ENCODE measurements at places on chromosomes 5 and 9.

DNA sequence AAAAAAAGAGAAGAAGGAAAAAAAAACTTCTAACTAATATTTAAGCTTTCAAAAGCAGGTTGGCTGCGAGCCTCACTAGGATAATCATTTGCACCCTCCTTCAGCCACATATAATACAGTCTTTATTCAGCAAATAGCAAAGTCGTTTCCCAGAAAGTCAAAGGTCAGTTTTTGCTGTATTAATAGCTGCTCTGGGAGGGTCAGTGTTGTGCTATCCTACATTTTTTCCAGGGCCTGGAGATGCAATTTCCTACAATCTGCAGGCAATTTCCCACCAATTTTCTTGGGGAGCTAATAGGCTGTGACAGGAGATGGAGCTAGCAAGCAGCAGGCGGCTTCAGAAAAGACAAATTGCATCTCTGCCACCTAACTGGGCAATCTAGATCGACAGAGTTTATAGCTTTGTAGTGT, 136.8 kb downstream of the TLE1 start:
- peak; percentile 42 for DNase-seq

DNA sequence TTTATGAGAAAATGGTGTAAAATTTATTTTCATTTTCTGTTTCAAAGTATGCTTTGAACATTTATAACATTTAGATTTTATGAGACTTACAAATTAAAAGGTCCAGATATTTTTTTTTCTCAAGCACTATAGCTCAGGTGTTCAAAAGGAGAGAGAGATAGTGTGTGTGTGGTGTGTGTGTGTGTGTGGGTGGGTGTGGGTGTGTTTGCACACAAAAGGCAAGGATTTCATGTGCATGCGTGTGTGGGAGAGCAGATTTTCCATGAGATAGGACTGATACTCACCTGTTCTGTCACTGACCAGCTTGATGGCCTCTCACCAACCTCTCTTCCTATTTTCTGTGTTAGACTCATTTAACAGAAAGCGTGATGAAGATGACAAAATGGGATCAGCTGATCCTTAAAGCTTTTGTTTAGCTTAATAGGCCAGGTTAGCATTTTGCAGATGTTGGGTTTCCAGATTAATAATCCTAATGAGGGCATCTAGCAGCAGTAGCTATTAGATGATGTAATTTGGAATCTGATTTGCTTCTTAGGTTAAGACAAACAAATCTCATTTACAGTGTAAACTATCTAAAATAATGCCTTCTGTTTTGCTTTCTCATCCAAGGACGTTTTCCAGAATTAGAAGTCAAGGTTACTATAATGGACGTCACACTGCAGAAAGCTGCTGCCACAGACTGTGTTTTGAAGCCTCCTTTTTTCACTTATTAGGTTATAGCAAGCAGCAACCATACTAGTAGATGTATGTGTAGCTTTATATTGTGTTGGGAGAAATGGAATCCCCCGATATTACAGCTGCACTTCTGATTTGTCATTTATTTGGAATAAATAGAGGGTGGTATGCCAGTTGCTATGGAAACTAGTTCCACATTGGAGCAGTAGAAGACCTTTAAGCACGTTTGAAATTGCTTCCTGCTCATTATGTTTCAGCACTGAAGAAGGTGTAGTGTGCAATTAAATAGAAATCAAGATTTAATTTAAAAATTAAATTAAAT, 355.6 kb downstream of the TAF11L14 start:
- no peak for DNase-seq

GRCh38 chr9:34454571-34455065, 3.8 kb downstream of the FAM219A start:
- DNase-seq = no peak

- DNase-seq = no peak
Observed at GRCh38 chr5:139461698-139462097, 845 bp downstream of the ECSCR start.

- no peak for DNase-seq
Observed at GRCh38 chr5:139501381-139501780, 18.8 kb upstream of the STING1 start.

- DNase-seq = no peak
Observed at GRCh38 chr9:95213117-95213516, 104.4 kb downstream of the FANCC start.
